ENCODE measurements at places on chromosomes 13 and 19. TPM values are rescaled to one million over a fixed set of nuclear protein-coding genes. Genes with fewer than 3 reads are reported as not detected.

SLAIN1 gene
- total RNA-seq, result 39.0 TPM

CHMP2A gene
- total RNA-seq, result 88.8 TPM

DNA sequence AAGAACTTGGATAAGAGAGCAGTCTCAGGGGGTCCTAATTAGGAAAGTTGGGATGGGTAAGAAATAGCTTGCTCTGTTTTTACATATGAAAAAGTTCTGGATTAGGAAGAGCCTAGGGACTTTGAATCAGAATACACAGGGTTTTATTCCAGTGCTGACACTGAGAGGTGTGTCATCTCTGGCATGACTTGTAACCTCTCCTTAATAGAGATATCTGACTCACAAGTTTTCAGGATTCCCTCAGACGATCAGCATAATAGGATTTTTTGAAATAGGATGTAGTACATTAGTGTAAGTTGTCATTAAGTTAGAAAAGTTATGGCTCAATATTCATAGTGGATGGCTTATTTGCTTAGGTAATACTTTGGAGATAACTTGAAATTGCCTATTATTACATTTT, 555.2 kb upstream of the MIR17HG start:
- H3K4me3 ChIP-seq, result no peak overlapping the region
- no peak for DNase-seq
- H3K4me1 ChIP-seq, result no peaks in the 10 kb centered on the region
- no peaks in the 10 kb centered on the region for H3K36me3 ChIP-seq
- no peaks in the 10 kb centered on the region for H3K27me3 ChIP-seq

DNA sequence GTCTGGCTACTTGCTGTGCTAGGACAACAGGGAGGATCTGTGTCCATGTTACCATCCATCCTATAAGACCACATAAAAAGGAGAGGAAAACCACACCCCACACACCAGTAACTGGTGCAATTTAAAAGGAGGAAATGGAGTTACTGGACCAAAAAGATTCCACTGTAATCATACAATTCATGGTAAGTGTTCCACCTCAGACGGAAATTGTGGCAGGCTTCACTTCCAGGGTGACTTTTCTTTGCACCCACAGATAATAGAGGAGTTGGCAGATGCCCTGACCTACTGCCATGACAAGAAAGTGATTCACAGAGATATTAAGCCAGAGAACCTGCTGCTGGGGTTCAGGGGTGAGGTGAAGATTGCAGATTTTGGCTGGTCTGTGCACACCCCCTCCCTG, 2.4 kb downstream of the AURKC start:
- H3K4me1 ChIP-seq, result no peaks in the 10 kb centered on the region
- H3K4me3 ChIP-seq, result no peak overlapping the region
- H3K36me3 ChIP-seq, result no peaks in the 10 kb centered on the region
- no peak for DNase-seq
- H3K27me3 ChIP-seq, result no peaks in the 10 kb centered on the region

DNA sequence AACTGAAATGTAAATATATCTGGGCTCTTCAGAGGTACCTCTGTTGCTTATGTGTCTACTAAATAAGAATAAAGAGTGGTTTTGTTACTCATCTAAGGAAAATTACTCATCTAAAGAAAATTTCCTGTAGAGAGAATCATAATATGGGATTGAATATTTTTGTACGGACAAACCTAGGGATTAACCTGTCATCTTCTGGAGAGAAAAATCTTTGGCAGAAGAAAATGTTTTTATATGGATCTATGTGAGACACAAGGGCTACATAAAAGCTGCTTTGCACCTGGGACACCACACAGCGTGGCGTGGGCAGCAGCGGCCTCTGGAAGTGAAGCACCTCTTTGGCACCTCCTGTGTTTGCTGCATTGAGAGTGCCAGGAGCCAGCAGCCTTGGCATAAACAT, 242.9 kb upstream of the DACH1 start:
- DNase-seq, result no peak
- H3K4me1 ChIP-seq, result no peaks in the 10 kb centered on the region
- no peaks in the 10 kb centered on the region for H3K36me3 ChIP-seq
- no peaks in the 10 kb centered on the region for H3K27me3 ChIP-seq

All from T-helper 17 cell (primary cell).